ENCODE measurements at places on chromosomes 3 and 15.
A peak's percentile ranks its signal among the peaks of the same experiment; 100 is the strongest.

DNA sequence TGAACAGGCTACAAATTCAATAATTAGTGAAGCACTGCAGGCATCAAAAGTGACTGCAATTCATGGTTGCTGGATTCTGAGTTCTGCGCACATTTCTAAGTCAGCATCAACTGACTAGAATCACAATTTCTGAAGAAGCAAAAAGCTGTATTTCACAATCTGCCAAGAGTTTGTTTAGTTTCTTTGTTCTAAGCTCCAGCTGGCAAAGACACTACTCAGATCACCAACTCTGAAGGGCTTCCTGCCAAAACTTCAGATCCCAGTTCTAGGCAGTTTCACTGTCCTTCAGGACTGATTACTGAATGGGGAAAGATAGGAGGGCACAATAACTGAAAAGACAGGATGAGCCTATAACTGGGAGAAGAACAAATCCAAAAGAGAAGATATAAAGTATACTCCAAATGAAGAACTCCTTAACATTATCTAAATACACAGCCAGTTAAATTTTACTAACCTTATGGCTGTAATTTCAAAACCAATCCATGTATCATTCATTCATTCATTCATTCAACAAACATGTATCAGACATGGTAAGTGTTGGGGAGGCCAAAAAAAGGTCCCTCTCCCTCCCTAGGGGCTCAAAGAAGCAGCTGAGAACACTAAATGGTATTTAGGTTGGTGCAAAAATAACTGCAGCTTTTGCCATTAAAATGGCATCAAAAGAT lies 17.1 kb downstream of the TJP1 start:
- no peak for DNase-seq

DNA sequence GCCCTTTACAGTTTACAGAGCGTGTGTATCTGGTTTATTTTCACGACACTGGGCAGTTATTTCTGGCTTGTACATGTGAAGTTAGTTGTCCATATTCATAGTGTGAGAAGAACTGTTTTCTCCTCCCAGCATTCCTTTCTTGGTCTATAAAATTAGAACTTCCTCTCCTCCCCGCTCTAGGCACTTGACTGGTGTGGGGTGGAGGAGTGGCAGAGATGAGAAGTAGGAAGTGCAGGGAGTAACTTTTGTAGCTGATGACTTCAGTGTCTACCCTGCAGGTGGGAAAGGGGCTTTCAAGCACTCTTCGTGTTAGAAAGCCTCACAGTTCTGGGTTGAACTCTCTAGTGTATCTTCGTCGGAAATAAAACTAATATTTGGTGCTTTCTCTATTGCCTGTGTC lies 13.4 kb downstream of the APOD start:
- no peak for DNase-seq

GRCh38 chr15:70466895-70467529 lies 296.3 kb downstream of the UACA start:
- peak; percentile 7 for DNase-seq

GRCh38 chr3:89278302-89279025 lies 171.0 kb downstream of the EPHA3 start:
- no peak for DNase-seq

DNA sequence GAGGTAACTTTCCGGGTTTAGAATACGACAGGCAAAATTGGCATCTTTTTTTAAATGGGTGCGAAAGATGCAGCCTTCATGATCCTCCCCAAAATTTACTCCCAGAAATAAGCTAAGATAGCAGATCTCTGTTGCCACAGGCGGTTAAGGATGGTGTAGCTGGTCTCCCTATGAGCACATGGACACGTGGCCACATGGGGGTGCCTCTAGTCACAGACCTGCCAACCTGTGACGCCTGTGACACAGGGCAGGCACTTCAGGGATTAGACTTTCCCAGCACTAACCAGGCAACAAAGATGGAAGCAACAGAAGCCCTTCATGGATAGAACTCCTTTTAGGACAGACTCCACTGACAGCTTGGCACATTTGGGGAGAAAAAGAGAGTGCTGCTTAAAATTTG lies 320.3 kb downstream of the THSD4 start:
- DNase-seq: no peak

DNA sequence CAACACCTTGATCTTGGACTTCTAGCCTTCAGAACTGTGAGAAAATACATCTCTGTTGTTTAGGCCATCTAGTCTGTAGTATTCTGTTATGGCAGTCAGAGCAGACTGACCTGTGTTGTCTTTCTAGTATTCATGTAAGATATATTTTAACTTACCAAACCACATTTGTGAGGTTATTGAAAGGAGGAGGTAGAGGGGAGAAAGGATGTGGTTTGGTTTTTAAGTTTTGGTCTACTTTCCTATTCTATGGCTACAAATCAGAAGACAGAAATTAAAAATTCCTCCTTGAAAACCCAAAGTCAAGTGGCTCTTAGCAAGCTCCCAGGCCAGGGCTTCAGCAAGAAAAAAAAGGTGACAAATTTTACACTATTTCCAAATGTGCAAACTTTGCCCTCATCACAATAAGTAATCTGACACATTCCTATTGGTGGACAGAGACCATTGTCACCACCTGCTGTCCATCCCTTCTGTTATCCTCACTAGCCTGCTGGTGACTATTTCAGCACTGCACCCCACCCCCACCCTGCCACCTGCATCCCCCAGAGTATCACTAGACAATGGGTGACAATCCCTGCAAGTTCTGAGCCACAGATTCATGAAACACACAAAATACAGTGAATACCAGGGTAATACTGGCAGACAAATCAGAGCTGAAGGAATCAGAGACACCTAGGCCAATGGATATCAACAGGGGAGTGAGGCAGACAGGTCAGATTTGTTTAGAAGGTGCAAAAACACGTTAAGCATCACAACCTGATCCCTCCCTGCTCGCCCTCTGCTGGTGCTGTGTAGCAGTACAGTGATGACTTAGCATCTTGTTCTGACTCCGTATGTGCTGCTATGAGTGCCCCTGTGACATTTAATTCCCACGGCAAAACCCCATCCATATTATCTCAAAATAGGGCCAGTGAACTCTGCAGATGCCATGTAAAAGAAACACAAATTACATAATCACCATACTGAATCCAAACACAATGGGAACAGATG lies 79.0 kb upstream of the DCLK3 start:
- DNase-seq: no peak

GRCh38 chr3:16653712-16654111 lies 48.5 kb upstream of the DAZL start:
- no peak for DNase-seq

DNA sequence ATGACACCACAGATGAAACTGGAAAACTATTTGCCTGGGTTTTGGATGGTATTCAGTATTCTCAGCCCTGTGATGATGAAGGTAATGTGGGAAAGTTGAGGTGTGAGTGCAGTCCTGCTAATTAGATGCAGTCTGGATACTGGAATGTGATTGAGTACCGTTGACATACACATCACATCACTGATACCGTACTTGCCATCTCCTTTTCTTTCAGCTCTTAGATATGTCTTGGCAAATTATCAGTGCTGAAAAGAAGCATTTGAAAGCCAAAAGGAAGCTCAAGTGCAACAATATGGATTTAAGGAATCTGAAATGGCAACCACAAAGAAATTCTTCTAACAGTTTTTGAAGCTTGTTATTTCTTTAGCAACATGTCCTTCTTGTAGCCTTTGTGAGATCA lies 381.4 kb upstream of the TGFBR2 start:
- no peak for DNase-seq

- DNase-seq: no peak
Observed at GRCh38 chr3:119743921-119744320, 38.0 kb upstream of the NR1I2 start.

DNA sequence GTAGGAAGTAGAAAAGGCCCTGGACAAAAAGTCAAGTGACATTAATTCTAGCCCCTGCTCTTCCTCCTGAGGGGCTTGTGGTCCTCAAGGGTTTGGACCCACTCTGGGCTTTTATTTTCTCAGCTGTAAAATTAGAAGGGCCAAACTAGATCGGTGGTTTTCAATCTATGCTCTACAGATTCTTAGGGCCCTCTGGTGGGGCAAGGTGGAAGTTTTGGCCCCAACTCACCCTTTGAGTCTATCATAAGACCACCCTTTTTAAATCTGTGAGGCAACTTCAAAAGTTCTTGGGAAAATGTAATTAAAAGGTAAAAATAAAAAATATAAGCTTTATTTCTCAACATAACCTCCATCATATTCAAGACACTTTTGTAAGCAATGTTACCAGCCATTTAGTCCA lies 25.6 kb upstream of the CFAP161 start:
- no peak for DNase-seq

- peak; percentile 21 for DNase-seq
Observed at GRCh38 chr3:56681984-56682461, 1.0 kb downstream of the TASOR start.

Data from DMS79 (cell line).